ENCODE measurements at places on chromosomes 2 and 18. TPM values are rescaled to one million over a fixed set of nuclear protein-coding genes. Genes with fewer than 3 reads are reported as not detected.

GRCh38 chr2:120269076-120269744 lies 16.6 kb downstream of the RALB start:
- no peak for DNase-seq

GRCh38 chr2:174340400-174341292 lies 5.9 kb downstream of the SP9 start:
- no peak for DNase-seq

Gene GAREM1
- 0.13 TPM for total RNA-seq

Gene STAT4
- total RNA-seq: 104 TPM

Gene FSHR
- total RNA-seq: not detected

DNA sequence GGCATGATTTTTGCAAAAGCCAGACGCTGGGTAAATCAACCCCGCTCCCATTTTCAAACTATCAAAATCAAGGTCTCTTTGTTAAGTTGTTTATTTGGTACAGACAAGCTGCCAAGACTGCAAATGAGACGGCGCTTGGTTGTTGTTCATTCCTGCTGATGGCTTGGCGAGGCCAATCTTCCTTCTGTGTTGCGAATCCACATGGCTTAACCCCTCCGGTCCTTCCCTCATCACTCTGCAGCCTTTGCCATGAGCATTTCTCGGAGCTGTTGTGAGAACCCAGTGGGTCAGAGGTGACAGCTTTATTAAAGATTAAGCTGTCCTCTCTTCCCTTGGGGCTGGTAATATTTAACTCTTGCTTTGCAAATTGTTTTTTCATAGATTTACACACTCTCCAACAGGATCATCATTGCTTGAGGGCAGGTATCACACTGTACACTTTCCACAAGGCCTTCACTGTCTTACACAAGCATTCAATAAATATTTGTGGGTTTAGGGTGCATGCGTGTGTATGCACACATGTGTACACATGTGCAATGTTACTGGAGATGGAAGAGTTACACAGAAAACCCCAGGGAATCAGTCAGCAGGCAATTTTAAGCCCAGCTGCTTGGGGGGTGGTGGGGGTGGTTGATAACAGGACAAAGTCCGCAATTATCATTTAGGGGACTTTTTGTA lies 27.8 kb upstream of the KCNF1 start:
- no peak for DNase-seq

DNA sequence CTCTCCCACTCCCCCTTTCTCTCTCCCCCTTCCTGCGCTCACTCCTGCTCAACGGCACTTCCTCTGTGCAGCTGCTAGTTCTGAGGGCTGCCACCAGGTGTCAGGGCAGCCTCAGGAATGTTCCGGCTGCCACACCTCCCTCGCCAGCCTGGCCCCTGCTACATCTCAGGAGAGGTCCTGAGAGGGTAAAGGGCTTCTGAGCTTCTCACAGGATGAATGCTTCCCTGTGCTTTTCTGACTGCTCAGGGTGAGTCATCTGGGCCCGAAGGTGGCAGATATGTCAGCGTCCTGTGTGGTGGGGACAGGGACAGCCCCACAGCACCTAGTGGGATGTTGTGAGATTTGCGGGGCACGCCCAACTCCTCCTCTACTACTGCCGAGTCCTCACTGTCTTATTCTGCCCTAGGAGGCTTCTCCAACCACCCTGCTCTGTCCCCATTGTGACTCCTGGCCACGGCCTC lies 49.0 kb downstream of the PLEKHB2 start:
- DNase-seq: peak; percentile 43

DNA sequence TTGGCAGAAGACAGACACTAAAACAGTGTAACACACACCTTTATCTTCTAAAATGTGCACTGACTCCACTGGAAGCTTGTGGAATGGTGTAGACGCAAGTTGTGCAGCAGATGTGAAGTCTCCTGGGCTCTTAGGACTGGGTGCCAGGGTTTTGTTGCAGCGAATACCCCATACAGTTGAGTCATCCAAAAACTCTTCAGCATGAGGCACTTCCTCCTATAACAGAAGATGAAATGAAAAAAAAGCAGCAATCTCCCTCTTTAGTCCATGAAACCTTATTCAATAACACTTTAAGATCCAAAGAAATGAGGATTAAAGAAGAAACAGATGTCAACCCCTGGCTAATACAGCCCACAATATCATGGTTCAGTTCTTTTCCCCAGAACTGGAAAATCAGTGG lies 22.2 kb downstream of the BUB1 start:
- no peak for DNase-seq

Gene AFTPH
- total RNA-seq: 36.0 TPM

GRCh38 chr2:170535552-170535951 lies 179.6 kb upstream of the SP5 start:
- DNase-seq: no peak

Gene MARCHF4
- total RNA-seq: not detected

Gene AFF3
- total RNA-seq: 3.0 TPM

DNA sequence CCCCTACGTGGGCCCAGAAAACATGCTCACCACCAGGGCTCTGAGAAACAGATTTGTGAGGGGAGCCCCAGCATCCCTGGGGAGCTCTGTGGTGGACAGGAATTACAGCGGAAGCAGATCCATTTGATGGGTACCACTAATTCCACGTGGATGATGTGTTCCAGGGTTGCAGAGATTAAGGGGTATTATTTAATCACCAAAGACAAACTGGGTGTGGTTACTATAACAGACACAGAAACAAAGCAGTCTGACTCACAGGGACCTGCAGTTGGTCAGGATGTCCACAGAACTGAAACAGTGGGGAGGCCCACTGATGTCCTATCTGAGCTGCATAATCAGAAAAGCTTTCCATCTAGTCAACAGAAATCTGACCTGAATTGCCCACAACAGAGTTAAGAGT lies 65.8 kb downstream of the PSMG2 start:
- no peak for DNase-seq

GRCh38 chr2:46548103-46548486 lies 68.7 kb downstream of the TMEM247 start:
- no peak for DNase-seq

DNA sequence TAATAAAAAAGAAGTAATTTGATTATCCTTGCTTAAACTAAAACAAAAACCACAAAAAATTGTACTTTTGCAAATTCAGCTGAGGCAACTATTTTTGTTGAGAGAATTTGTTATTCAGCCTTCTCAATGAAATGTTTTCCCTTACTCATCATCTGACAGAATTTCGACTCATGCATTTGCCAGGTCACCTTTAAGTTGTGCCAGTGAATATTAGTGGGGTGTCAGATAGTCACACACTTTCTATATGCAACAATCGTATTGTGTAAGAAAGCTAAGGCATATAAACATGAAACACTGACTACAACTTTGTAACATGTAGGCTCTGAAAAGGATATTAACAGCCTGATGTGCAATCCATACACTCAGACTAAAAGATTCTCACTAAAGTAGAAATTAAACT lies 1653.1 kb upstream of the SLC39A10 start:
- DNase-seq: no peak

Gene SESTD1
- 13.3 TPM for total RNA-seq

- DNase-seq: no peak
Measured at GRCh38 chr2:55887351-55887750, 36.2 kb downstream of the EFEMP1 start.

Gene GAD1
- total RNA-seq: 5.0 TPM

Gene HK2
- 12.1 TPM for total RNA-seq

GRCh38 chr2:241620419-241620769 lies 16.6 kb downstream of the THAP4 start:
- DNase-seq: no peak

GRCh38 chr2:62956651-62957050 lies 94.0 kb upstream of the OTX1 start:
- no peak for DNase-seq

DNA sequence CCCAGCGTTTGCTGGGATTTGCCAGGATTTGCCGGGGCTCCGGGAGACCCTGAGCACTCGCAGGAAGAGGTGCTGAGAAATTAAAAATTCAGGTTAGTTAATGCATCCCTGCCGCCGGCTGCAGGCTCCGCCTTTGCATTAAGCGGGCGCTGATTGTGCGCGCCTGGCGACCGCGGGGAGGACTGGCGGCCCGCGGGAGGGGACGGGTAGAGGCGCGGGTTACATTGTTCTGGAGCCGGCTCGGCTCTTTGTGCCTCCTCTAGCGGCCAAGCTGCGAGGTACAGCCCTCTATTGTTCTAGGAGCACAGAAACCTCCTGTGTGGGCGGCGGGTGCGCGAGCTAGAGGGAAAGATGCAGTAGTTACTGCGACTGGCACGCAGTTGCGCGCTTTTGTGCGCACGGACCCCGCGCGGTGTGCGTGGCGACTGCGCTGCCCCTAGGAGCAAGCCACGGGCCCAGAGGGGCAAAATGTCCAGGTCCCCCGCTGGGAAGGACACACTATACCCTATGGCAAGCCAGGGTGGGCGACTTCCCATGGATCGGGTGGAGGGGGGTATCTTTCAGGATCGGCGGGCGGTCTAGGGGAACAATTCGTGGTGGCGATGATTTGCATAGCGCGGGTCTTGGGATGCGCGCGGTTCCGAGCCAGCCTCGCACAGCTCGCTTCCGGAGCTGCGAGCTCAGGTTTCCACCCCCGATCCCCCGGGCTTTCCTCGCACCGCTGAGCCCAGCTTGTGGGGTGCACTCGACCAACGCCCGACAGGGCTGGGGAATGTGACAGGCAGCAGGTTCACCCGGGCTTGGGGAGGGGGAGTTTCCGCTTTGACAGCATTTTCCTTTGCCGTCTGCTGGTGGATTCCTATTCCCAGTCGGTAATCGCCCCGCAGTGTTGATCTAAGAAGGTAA lies 2.8 kb downstream of the ONECUT2 start:
- no peak for DNase-seq

- DNase-seq: no peak
Measured at GRCh38 chr2:216464104-216464720, 34.4 kb upstream of the RPL37A start.

Gene CTAGE1
- not detected for total RNA-seq

Gene IL36A
- 0.44 TPM for total RNA-seq

DNA sequence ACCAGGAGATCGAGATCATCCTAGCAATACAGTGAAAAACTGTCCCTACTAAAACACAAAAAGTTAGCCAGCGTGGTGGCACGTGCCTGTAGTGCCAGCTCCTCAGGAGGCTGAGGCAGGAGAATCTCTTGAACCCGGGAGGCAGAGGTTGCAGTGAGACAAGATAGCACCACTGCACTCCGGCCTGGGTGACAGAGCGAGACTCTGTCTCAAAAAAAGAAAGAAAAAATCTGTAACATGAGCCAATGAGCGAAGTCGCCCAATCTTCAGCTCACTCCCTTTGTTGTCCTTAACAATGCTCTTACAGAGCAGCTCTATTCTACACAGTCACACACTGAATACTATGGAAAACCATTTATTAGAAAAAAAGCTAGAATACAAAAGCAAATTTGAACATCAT lies 22.0 kb downstream of the FAM98A start:
- no peak for DNase-seq

GRCh38 chr2:13652531-13653313 lies 936.0 kb downstream of the TRIB2 start:
- no peak for DNase-seq

- no peak for DNase-seq
Measured at GRCh38 chr2:113922784-113923183, 32.9 kb downstream of the ACTR3 start.

DNA sequence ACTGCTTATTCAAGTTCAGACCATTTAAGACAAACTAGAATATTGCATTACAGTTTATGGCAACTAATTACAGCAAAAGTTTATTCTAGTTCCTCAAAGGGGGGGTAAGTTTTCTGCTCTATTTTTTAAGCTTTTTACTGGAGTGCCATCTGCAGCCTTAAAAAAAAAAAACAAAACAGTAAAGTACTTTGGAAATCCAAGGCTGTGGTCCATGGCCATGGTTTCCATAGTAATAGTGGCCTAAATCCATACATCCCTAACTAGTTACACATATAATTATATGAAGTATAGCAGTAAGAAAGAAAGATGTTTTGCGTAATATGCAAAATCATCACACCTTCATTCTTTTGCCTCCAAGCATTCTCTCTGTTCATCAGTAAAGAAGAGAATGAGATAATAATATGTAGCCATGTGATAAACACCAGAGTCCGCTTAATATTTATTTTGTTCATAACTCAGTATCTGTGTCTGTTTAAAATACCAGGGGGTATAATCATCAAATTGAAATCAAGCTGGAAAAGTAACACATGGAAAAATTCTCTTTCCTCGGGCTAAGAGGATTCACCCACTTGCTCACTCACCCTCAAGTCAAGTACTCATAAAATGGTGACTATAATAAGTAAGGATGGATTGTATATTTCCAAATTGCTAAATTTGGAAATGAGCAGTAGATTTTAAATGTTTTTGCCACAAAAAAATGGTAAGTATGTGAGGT lies 301.1 kb upstream of the RND3 start:
- DNase-seq: no peak

- DNase-seq: no peak
Measured at GRCh38 chr2:198220763-198221610, 416.6 kb downstream of the PLCL1 start.

DNA sequence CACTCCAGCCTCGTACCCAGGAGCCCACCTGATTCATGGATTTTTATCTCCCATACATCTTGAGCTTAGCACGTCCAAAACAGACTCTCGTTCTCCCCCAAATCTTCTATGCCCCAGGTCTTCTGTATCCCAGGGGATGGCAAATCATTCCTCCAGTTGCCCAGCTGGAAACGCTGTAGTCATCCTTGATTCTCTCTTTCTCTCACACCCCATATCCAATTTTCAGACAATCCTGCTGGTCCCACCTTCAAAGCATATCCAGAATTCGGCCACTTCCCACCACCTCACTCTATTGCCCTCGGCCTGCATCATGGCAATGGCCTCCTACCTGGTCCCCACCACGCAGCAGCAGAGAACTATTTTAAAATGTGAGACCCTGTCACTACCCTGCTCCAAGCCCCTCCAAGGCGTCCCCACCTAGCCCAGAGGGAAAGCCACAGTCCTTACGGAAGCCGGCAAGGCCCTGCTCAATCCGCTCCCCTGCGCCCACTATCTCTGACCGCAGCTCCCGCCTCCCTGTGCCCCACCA lies 1.4 kb upstream of the GRHL1 start:
- no peak for DNase-seq

Gene GPR17
- not detected for total RNA-seq

GRCh38 chr2:201057087-201057521 lies 14.4 kb downstream of the HYCC2 start:
- no peak for DNase-seq

DNA sequence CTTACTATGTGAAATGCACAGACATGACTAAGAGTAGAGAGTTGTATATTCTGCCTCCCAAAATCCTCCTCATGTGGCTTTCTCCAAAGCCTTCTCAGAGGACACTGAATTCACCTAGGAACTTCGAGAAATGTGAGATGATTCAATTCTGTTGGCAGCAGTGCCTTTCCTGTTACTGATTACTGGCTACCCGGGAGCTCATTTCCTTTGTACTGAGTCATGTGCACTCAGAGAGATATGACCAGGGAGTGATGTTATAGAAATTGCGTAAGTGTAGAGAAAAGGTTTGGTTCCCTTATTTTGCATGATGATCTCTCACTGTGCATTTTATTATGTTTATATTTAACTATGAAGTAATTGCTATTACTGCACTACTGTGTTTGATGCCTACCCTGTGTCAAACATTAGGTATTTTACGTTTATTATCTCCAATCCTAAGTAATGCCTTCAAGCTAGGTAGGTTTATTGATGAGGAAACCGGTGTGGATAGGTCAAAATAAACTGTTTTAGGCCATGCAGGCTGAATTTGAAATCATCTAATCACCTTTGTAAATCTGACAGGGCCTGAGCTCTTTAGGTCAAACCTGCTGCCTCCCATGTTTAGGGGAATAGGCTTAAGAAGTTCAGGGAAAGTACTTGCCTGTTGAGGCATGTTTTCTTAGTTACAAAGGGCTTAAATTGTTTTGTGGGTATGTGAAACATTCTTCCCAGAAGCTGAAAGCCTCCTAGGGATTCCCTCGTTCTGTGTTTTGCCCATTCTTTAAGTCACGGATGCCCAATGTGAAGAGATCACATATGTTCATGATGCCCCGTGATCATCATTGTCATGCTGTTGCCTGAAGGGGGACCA lies 86.8 kb downstream of the FMNL2 start:
- no peak for DNase-seq

Data from naive thymus-derived CD4-positive, alpha-beta T cell (primary cell).